ENCODE measurements at places on chromosomes 7 and 10.
A peak's percentile ranks its signal among the peaks of the same experiment; 100 is the strongest.

DNA sequence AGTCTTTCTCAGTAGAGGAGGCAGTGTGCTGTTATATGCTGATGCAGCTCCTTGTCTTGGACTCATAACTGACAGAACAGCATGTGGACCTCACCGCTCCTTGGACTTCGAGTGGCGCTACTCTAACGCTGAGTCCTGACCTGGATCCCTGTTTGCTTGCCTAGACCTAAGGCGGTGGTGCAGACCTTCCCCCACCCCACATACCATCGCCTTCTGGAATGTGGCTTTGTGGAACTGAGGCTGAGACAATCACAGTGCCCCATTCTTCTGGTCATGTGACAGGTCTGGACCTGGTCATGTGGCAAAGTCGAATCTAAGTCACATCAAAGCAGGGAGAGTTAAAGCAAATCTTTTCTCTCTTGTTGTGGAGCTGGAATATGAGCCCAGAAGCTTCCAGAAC, 190.7 kb upstream of the MKI67 start:
- no peak for ATAC-seq

DNA sequence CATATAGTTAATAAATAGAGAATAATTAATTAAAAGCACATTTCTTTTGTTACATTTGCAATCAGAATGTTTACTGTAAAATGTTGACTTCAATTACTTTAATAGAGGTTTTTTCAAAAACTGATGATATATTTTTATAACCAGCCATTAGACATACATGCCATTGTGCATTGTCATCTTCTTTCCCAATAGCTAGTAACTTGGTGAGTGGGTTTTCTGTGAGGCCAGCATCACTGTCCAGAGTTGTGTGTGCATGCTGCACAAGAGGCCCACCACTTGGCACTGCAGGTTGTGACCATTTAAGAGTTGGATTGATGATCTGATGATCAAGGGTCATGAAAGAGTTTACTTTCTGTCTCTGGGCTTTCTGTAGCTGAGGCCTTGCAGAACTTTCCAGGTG, 46.5 kb downstream of the TFEC start:
- no peak for ATAC-seq

GRCh38 chr7:36951257-36951697, 227.0 kb upstream of the AOAH start:
- ATAC-seq = no peak

- peak; percentile 46 for ATAC-seq
These were observed 41.8 kb downstream of the BLNK start for GRCh38 chr10:96229568-96230030.

- ATAC-seq = no peak
These were observed 1521.3 kb downstream of the REEP3 start for GRCh38 chr10:65042496-65042895.

DNA sequence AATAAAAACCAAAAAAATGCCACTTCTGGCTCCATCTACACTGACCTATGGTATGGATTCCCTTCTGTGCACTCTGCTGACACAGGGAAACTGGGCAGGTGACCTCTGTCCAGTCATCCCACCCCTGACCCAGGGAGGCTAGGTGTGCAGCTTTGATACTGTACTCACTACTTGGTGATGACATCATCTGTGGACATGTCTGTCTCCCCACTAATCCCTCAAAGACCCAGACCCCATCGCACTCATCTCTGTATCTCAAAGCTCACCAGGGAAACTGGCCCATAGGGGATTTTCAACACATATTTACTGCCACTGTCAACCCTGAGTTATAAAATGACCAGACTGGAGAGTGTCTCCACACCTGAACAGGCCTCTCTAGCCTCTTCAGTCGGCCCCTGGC, 10.6 kb downstream of the SGMS1 start:
- no peak for ATAC-seq

DNA sequence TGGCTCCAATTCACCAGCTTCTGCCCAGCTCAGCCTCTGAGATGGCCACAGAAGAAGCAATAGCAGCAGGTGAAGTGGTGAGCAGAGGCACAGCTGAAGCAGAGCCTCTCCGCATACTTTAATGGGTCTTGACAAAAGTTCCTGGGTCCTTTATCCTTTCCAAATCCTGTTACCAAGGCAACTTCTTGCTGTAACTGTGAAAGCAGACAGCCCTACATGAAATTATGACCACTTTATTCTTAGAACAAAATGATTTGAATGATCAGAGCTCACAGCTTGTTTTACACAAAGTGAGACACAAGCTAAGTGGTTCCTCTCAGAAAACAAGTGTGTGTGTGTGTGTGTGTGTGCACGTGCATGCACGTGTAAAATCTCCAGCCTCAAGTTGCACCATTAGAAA, 245.6 kb downstream of the HTR7 start:
- ATAC-seq = no peak

GRCh38 chr7:6648066-6648814, 11.1 kb downstream of the ZNF316 start:
- no peak for ATAC-seq

- no peak for ATAC-seq
These were observed 908.0 kb downstream of the PCDH15 start for GRCh38 chr10:53893061-53893460.

- no peak for ATAC-seq
These were observed 13.6 kb downstream of the FAM3C start for GRCh38 chr7:121382473-121382872.

DNA sequence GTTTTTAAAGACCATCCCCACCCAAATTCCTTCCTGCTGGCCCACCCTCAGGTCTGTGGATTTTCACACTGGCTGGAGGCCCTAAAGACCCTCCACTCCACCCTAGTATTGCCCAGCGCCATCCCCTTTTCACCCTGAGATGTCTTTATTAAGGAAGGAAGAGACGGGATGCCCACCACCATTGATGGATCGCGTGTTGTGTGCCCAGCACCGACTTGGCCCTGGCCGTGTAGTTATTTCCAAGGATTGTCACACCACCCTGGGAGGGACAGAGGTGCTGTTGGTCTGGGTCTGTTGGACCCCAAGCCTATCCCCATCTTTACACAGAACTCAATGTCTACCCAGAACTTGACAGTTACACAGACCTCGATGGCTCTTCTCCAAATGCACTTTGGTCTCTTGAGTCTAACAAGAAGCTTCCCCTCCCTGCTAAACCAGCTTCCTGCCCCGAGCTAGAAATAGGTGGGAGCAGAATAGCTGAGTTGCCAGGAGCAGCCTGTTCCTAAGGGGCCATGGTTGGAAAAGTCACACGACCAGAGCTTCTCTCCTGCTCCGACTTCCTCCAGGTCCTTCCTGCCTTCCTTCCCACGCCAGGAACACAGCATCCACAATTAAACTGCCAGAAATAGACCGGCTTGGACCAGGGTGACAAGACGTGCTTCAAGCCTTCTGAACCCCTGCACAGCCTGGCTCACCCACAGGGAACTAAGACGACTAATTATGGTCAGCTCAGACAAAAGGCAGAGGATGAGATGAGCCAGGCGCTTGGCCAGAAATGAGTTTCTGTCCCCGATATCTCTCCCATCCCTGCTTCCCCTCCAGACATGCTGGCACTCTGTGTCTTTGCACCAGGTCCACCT, 139.5 kb upstream of the CHST15 start:
- ATAC-seq = no peak

DNA sequence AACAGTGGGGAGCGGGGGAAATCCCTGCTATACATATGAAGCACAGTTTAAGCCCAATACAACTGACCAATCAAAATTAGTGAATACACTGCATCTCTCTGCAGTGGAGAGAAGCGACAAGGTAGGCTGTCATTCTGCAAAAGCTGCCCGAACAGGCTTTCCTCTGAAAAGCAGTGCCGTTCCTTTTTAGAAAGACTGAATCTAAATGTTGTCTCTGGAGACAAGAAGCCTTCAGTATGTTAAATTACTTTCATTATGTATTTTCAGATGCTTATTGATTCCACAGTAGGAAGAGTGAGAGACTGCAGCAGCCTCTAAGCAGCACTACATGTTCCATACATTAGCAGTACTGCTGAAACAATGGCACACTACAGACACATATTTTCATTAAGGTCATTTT, at the start of gene GPR22:
Gene GPR22 (plus strand): TSS at position 129 of the 400 bp plus-strand sequence. CDS start 4,004 bp downstream, outside the sequence.
- no peak for ATAC-seq

DNA sequence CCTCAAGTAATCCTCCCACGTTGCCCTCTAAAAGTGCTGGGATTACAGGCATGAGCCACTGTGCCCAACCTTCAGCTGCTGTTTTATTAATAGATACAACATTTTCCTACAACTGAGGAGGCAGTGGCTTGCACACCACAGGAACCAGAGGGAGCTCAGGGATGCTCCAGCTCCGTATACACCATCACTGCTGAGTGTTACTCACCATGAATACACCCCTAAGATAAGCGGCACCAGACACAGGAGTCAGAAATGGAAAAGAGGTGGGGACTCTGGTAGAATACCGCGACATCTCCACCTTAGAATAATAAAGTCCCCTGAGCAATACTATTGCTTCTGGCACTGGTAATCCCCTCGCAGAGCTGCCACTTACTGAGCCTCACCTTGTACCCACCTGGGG, 68.7 kb upstream of the PDLIM1 start:
- ATAC-seq = no peak

DNA sequence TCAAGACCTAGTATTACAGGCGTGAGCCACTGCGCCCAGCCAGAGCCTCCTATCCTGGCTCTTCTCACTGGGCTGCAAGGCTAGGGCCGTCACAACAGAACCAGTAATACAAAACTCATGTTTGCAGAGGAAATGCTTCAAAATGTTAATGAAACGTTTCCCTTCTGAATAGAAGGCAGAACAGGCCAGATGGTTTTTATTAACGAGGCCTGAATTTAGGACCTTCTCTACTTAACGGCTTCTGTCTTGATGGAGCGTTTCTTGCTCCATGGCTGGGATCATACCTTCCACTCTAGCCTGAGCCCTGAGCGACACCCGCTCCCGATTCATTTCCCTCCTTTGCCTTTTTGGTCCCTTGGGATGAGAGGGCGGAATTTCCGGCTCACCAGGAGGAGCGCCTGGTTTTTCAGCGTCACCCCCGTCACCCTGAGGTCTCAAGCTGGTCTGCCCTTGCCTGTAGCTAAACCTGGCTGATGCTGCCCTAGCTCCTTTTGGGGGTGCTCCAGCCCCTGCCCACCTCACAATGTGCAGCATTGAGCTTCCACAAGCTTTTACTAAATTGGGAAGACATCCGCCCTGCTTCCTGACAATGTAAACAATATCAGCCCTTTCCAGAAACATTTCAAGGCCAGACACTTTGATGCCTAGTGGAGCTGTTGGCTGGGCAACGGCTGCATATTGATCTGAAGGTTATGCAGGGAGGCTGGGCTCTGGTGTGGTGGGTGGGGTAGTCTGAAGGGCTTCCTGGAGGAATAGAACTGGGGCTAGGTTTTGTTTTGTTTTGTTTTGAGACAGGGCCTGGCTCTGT, 5.2 kb downstream of the CLIP2 start:
- no peak for ATAC-seq

DNA sequence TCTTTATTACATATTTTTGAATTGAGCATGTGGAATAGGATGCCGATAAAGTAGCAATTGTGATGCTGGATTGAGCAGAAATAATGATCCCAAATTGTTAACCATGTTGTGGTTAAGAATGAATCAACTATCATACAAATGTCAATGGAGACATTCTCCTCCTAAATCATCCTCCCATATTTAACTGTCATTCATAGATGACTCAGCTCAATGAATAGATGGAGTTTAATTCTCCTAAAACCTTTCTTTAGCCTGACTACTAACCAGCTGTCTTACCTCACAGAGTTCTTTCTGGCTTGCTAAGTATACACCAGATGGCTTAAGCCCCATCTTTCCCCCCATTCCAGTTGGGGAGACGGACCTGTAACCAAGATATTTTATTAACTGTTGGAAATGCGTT, 23.4 kb upstream of the NPS start:
- ATAC-seq = no peak

DNA sequence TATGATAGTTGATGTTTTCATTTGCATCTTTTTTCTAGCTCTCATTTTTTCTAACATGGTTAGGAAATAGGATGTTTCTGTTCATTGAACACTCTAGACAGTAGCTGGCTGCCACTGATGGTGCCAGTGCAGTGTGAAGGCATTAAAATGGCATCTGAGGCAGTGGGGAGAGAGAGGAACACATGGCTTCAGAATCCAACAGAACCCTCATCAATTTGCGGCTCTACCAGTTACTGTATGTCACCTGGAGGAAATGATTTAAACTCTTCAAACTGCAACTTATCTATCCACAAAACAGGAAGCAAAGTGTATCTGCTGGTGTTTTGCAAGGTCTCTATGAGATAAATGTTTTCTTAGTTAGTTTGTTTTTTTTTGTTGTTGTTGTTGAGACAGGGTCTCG, 305.2 kb upstream of the PRKCQ start:
- no peak for ATAC-seq

GRCh38 chr10:119714484-119714816, 11.4 kb upstream of the INPP5F start:
- ATAC-seq = no peak

DNA sequence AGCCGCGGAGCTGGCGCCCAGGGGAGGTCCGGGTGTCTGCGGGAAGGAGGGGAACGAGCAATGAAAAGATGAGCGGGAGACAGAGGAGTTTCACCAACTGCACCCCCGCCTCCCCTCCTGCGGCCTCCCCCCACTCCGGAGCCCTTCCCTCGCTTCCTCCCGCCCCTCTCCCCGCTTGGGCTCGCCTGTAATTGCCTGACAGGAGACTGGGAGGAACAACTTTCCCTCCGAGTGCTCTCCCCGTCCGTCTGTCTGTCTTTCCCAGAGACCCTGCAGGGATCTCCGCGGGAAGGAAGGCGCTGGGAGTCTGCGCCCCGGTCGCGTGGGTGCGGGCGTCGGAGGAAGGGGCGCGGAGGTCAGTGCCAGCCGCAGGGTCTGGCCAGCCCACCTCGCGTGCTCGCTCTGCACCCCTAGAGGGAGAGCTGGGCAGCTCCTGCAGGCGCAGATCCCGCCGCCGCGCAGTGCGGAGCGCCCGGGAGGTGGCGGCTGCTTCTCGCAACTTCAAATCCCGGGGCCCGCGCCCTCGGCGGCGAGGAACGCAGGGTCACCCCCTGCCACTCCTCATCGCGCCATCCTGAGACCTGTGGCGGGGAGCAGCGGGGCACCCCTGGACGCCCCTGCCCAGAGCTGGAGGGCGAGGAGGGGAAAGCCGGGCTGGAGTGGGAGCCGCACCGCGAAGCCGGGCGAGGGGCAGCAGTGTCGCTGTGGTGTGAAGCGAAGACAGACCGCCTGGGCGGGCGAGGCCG, 511 bp upstream of the NRP1 start:
- ATAC-seq = peak; percentile 79

GRCh38 chr7:4281231-4281993, 400.7 kb upstream of the FOXK1 start:
- no peak for ATAC-seq

GRCh38 chr10:86671985-86672710, 3.8 kb downstream of the LDB3 start:
- ATAC-seq = peak; percentile 39

- ATAC-seq = no peak
These were observed 1692.0 kb downstream of the REEP3 start for GRCh38 chr10:65213170-65213569.

- ATAC-seq = no peak
These were observed 39.7 kb downstream of the DRGX start for GRCh38 chr10:49356181-49356580.

DNA sequence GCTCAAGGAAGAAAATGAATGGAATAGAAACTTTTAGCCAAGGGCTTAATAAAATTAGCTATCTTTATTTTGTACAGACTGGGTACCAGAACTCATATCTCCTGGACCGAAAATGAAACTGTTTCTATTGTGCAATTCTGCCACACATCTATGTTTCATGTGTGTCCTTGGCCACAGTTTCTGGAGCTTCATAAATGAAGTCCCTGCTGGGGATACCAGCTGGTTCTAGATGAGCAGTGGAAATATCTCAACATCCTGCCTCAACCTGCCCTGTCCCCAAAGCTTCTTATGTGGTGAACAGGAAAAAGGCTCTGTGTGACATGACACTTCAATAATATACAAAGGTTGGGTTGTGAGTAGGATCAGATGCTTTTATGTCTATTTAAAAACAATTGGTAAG, 310.1 kb upstream of the SORCS1 start:
- ATAC-seq = no peak

- ATAC-seq = no peak
These were observed 178.7 kb downstream of the JAZF1 start for GRCh38 chr7:28001896-28002295.

Data from gastroesophageal sphincter (tissue), 4 donors.